SHP77 treated with DMSO at 0.1 percent for 48 hours (cell line): ENCODE measurements at places on chromosomes 1 and 21.

DNA sequence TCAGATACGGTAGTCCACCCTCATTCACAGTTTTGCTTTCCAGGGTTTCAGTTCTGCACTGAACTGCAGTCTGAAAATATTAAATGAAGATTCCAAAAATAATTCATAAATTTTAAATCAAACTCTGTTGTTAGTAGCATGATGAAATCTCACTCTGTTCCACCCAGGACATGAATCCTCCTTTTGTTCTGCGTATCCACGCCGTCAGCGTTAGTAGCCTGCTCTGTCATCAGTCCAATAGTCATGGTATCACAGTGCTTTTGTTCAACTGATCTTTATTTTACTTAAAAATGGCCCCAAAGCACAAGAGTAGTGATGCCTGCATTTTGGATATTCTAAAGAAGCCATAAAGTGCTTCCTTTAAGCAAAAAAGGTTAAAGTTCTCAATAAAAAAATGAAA lies 23.9 kb downstream of the CHD1L start:
- no peak for DNase-seq

DNA sequence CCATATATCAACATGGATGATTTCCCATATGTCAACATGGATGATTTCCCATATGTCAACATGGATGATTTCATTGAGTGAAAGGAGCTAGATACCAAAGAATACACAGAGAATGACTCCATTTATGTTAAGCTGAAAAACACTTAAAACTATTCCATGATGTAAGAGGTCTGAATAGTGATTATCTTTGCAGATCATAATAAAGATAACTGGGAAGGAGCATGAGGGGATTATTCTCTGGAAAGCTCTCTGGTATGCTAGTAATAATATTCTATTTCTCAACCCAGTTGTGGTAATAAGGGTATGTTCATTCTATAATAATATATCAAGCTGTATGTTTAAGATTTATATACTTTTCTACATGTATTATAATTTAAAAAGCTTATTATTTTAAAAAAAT lies 14.1 kb downstream of the SYNJ1 start:
- DNase-seq, result no peak

- DNase-seq, result no peak
These were observed 101.3 kb upstream of the ARTN start for GRCh38 chr1:43832255-43832654.

DNA sequence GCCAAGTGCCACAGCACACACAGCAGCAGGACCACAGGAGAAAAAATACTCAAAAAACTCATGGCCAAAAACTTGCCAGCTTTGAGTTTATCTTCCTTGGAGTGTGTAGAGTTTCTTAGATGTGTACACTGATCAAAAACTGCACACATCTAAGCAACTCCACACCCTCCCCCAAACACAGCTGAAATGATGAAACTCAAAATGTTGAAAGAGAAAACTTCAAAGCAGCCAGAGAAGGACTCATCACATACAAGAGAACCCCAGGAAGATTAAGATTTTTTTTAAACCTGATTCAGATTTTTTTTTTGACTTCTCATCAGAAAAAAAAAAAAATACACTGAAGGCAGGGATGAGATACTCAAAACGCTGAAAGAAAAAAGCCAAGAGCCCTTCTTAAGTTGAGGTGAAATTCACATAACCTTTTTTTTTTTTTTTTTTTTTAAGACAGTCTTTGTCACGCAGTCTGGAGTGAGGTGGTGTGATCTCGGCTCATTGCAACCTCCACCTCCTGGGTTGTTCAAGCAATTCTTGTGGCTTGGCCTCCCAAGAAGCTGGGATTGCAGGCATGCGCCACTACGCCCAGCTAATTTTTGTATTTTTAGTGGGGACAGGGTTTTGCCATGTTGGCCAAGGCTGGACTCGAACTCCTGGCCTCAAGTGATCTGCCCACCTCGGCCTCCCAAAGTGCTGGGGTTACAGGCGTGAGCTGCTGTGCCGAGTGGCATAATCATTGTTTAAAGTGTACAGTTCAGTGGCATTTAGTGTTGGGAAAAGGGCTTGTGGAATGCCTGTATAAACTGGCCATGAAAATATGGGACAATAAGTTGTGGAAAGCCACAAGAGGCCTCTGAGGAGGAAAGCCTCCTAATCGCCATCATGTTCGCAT lies 20.9 kb upstream of the PDXK start:
- no peak for DNase-seq

DNA sequence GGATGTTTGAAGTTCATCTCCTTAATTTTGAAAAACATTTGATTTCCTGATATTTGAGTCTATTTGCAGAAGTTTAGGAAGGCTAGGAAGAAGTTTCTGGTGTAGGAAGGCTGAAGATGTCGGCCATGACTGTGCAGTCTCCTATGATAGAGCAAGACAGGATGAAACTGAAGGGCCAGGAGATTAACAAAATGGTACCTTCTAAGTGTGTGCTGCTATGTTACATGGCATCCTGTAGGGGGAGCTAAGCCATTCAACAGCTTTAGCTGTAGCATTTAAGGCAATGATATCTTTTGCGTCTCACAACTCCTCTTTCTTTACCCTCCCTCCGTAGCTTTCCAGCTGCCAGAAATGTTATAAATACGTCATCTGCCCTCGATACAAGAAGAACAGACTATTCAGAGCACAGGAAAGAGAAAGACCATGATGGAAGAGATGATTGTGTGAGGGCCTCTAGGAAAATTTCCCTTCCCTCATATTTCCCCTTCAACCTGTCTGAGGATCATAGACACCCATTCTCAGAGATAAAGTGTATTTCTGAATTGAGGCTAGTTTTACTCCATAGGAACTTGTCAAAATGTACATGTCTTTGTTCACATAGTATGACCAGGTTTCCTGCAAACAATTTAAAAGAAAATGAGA lies 61.1 kb downstream of the XCL1 start:
- peak; percentile 21 for DNase-seq

- no peak for DNase-seq
These were observed 79.3 kb downstream of the SH3BGR start for GRCh38 chr21:39531064-39531463.

DNA sequence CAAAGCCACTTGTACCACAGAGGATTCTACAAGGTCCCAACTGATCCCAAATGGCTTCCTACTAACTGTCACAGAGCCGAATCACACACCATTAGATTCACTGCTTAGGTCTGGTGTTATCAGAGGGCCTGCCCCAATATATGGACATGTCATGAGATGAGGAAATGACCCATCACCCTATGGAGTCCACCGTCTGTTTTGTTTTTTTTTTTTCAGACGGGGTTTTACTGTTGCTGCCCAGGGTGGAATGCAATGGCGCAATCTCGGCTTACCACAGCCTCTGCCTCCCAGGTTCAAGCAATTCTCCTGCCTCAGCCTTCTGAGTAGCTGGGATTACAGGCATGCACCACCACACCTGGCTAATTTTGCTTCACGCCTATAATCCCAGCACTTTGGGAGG lies 83.8 kb upstream of the ETS2 start:
- DNase-seq, result no peak

- no peak for DNase-seq
These were observed 174.0 kb downstream of the TOMM20 start for GRCh38 chr1:234954613-234955012.

DNA sequence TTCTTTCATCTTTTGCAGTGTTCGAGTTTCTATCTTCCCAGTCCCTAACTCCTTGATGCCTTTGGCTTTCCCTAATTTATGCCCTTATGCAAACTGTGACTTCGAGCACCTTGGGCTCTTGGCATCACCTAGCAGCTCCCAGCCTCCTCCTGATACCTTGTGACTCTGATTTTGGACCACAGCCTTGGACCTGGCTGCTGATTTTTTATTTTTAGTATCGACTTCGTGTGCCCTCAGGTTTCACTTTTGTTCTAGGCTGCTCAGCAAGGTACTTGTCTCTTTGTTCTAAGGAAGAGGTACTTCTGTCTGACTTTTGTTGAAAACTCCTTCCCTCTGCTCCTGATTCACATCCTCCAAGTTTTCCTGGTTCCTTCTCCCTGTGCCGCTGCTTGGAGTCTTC lies 69.6 kb upstream of the KCNK1 start:
- no peak for DNase-seq

GRCh38 chr1:29298246-29298645 lies 61.9 kb downstream of the PTPRU start:
- no peak for DNase-seq

- no peak for DNase-seq
These were observed 6.7 kb downstream of the SLC1A7 start for GRCh38 chr1:53135735-53136114.

GRCh38 chr1:165871311-165872067 lies 44.1 kb downstream of the UCK2 start:
- DNase-seq, result peak; percentile 61

- DNase-seq, result no peak
These were observed 357.9 kb upstream of the DUSP10 start for GRCh38 chr1:222099746-222100145.

GRCh38 chr1:92554216-92554615 lies 67.5 kb upstream of the GFI1 start:
- DNase-seq, result no peak

- DNase-seq, result no peak
These were observed 229.9 kb downstream of the AKT3 start for GRCh38 chr1:243620096-243620495.

- DNase-seq, result no peak
These were observed 75.0 kb upstream of the DUSP10 start for GRCh38 chr1:221816899-221817298.

DNA sequence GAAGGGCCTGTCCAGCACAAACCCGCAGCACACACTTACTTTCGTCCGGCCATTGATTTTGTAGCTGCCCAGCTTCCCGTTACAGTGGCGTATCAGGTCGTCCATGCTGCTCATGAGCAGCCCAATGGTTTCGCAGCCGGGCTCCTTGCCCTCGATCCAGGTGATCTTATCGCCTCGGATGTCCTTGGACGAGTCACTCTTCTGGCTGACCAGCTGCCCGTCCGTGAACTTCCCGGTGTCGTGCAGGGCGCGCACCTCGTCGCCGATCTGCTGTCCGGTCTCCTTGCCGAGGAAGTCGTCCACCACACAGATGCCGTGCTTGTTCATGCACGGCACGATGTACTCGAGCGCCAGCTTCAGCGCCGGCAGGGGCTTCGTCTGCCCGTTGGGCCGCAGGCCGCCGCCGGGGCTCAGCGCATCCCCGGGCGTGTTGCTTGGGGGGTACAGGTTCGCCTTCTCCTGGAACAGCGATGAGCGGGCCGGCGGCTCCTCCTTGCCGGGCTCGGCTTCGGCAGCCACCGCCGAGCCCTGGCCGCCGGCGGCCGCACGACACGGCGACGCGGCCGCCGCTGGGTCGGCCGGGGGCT lies 1.0 kb downstream of the EGLN1 start:
- peak; percentile 27 for DNase-seq

- no peak for DNase-seq
These were observed 86.0 kb downstream of the MATN1 start for GRCh38 chr1:30637183-30637980.

GRCh38 chr21:36689324-36689723 lies 9.6 kb upstream of the SIM2 start:
- DNase-seq, result no peak

- no peak for DNase-seq
These were observed 53.2 kb upstream of the UBE2U start for GRCh38 chr1:64150266-64150665.

- DNase-seq, result no peak
These were observed 559.8 kb downstream of the LMO4 start for GRCh38 chr1:87888446-87888845.

- DNase-seq, result no peak
These were observed 37.8 kb downstream of the LRRC8C start for GRCh38 chr1:89670711-89671110.

- DNase-seq, result no peak
These were observed 42.1 kb upstream of the S1PR1 start for GRCh38 chr1:101194746-101195145.

DNA sequence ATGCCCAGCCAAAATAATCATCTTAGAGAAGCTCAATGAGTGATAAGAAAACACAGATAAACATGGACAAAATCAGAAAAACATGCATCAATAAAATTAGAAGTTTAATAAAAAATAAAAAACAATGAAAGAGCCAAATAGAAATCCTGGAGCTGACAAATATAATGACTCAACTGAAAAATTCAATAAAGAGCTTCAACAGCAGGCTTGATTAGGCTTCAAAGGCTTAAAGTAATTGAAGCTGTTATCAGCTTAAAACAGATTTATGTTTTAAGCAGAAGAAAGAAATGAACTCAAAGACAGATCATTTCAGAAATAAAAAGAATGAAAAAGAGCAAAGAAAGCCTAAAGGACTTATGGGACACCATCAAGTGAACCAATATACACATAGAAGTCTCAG lies 28.3 kb downstream of the RGSL1 start:
- no peak for DNase-seq

DNA sequence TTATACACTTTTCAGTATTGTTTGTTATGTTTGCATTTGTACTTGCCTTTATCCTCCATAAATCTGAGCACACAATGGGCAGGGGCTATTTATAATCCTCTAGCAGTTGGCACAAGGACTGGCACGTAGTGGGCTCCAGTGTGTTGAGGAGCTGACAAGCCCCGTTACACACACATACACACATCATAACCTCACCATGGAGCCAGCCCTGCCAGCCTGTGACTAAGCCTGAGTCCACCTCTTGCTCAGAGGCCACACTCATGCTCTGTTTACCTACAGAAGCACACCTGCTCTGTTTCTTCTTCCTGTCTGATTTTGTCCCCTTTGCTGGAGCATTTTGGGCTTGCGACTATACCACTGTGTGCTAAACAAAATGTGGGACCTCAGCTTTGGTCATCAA lies 64.5 kb upstream of the SPATA6 start:
- peak; percentile 8 for DNase-seq

DNA sequence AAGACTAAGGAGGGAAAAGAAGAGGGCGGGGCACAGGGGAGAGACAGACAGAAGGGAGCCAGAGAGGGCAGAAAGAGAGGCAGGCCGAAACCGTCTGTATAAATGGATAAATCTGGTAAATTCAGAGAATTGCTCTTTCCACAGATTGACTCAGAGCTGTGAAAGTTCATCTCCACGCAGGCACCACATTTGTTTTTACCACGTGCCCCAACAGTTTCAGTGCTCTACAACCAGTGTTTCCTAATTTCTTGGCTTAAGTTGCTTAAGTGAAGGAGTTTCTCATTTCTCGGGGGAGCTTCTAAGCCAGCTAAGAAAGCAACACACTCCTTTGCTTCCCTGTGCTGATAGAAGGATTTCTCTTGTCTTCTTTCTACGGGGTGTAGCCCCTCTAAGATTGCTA lies 87.1 kb downstream of the ENAH start:
- DNase-seq, result no peak

DNA sequence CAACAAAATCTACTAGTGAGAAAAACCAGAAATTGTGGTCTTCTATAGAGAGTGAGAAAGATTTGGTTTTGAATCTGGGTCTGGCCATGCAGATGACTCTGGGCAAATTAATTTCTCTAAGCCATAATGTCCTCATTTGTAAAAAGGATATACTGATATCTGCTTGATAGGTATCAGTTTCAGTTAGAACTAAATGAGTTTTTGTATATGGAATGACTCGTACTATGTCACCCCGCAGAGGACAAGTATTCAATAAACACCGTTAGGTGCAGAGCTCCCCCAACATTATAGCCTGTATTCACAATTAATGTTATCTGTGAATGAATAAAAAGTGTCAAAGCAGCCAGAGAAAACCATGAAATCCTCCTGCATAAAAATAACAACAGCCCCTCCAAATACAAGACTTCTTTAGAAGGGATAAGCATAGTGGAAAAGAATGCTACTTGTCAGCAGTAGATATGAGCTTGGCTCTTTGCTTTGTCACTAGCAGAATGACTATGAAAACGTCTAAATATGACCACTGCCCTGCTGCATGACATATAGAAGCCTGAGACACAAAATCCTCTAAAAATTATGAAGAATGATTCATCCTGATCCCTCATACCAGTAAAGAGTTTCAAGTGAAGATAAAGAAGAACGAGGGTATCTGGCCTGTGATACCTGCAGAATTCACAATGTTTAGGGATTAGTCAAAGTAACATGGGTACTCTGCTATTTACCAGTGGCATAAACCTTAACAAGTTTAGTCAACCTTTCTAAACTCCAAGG lies 17.8 kb downstream of the SCAF4 start:
- no peak for DNase-seq
